ENCODE measurements at places on chromosomes 7 and 10. TPM values are rescaled to one million over a fixed set of nuclear protein-coding genes. Genes with fewer than 3 reads are reported as not detected.

- no peak for DNase-seq
These were observed 144.9 kb upstream of the AHR start for GRCh38 chr7:17153536-17153935.

GRCh38 chr7:97971990-97972943, 17.7 kb downstream of the OCM2 start:
- peak; percentile 78 for DNase-seq

DNA sequence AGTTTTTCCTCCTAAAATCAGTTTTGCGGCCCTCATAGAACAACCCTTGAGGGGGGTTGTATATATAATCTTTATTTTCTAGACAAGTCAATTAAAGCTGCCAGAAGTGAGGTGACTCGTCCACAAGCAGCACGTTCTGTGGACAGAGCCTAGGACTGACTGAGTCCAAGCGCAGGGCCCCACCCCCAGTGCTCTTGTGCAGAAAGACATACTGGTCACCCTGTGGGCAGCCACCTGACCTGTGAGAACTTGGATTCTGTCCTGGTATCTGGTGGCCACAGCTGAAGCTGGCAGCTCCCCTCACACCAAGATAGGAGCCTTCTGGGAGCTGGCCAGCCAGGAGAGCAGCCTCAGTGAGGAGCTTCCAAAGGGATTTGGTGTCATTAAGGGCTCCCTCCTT, 89.3 kb downstream of the GRK5 start:
- DNase-seq = no peak

GRCh38 chr10:66505003-66505657, 420.7 kb upstream of the LRRTM3 start:
- DNase-seq = no peak

GRCh38 chr10:76257816-76258215, 826.4 kb downstream of the LRMDA start:
- no peak for DNase-seq

- DNase-seq = no peak
These were observed 73.9 kb downstream of the SH3PXD2A start for GRCh38 chr10:103781329-103782061.

DNA sequence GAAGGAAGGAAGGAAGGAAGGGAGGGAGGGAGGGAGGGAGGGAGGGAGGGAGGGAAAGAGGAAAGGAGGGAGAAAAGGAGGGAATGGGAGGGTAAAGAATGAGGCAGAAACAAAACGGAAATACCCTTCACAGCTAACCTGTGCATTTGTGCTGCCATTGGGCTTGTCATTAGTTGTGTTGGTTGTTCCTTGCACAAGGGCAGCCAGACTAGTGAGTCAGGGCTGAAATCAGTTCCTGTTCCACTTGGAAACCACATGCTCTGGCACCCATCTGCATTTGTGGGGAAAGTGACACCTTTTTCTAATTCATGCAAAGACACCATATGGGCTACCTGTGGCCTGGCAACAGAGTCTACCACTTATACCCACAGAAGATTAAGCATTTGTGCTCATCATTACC, 1004.0 kb upstream of the C7orf33 start:
- DNase-seq = no peak

DNA sequence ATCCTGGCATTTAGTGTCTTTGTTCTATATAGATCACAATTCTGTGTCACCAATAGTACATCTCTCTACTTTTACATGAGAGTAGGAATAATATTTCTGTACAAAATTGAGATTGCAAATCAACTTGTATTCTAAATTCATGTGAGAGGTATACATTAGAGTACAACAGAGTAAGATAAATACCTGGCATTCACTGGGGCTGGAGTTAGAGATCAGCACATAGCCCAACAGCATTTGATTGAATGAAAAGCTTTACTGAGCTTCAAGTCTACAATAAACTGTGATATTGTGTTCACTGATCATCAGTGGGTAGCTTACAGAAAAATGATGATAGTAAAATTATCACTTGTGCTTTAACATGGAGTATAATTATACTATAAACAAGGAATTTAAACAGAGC, 1114.7 kb downstream of the REEP3 start:
- no peak for DNase-seq

GRCh38 chr7:134546955-134547354, 2.0 kb upstream of the AKR1B15 start:
- DNase-seq = no peak

DNA sequence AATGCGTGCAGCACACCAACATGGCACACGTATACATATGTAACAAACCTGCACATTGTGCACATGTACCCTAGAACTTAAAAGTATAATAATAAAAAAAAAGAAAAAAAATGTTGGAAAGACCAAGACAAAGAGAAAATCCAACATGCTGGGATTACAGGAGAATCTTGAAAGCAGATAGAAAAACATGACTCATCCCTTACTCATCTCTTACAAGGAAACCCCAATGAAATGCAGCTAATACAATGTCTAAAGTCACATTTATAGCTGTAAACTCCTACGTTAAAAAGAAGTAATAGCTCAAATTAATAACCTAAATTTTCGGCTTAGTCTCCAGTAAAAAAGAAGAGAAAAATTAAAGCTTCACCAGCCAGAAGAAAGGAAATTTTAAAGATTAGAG, 47.5 kb upstream of the DGKB start:
- no peak for DNase-seq

GRCh38 chr10:84308481-84309304, 19.7 kb upstream of the CCSER2 start:
- DNase-seq = no peak

DNA sequence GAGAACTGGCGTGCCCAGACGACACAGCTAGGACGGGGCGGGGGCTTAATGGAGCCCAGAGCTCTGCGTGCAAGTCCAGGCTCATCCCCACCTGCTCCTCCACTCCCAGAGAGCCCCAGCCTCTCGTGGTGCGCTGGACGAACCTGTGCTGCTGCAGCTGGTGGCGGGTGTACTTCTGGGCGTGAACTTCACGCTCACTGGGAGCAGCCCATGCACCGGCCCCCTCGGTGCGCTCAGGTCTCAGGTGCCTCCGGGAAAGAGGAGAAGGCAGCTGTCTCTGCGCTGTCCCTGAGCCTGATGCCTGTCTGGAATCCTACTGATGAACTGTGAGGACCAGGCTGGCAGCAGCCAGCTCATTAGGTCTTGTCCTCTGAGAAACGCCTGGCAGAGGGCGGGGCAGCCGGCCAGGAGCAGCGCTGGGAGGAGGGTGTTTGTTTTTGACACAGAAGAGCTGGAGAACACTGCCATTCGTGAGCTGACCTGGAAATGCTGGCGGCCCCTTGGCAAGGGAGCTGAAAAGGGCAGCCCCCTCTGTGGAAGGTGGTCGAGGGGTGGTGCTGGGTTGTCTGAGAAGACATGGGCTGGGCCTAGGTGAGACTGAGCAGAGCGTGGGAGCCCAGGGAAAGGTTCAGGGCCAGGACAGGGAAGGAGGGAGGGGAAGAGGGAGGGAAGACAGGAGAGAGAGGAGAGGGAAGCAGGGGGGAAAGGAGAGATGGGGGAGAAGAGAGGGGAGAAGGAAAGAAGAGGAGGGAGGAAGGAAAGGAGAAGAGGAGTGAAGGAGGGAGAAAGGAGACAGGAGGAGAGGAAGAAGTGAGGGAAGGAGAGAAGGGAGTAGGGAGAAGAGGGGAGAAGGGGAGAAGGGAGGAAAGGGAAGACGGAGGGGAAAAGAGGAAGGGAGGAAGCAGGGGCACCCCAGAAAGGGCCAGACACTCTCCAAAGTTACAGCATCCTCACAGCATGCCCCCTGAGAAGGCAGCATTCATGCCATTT, 53.5 kb upstream of the TNS3 start:
- DNase-seq = peak; percentile 42

DNA sequence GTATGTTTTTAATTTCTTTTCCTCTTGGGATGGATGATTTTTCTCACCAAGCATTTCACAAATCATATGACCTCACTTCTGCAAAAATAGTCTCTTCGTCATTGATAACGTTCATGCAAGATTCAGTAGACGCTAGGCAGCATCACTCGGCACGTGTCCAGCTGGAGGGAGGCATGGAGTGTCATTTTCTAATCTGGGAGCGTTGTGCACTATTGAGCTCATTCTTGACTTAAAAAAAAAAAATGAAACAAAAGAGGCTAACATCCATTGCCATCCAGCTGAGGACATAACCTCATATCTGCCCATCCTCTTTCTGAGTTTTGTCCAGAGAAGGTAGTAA, 56.2 kb downstream of the COL17A1 start:
- no peak for DNase-seq

GRCh38 chr7:115319541-115319940, 397.6 kb downstream of the MDFIC start:
- DNase-seq = no peak

The TCF7L2 gene
- 40.3 TPM for polyA plus RNA-seq

The ACTL6B gene
- polyA plus RNA-seq = not detected

The HELLS gene
- 25.3 TPM for polyA plus RNA-seq

The GIMAP2 gene
- polyA plus RNA-seq = not detected

The FAM204A gene
- polyA plus RNA-seq = 67.1 TPM

The AASS gene
- polyA plus RNA-seq = 32.6 TPM

The KLHL7 gene
- polyA plus RNA-seq = 33.4 TPM

The GLRX3 gene
- 168 TPM for polyA plus RNA-seq

The MAGI2 gene
- polyA plus RNA-seq = 16.8 TPM

The ITPRIP gene
- polyA plus RNA-seq = 23.3 TPM

The TPST1 gene
- 24.8 TPM for polyA plus RNA-seq
